ENCODE measurements at places on chromosomes 16 and 17.
A peak's percentile ranks its signal among the peaks of the same experiment; 100 is the strongest.

DNA sequence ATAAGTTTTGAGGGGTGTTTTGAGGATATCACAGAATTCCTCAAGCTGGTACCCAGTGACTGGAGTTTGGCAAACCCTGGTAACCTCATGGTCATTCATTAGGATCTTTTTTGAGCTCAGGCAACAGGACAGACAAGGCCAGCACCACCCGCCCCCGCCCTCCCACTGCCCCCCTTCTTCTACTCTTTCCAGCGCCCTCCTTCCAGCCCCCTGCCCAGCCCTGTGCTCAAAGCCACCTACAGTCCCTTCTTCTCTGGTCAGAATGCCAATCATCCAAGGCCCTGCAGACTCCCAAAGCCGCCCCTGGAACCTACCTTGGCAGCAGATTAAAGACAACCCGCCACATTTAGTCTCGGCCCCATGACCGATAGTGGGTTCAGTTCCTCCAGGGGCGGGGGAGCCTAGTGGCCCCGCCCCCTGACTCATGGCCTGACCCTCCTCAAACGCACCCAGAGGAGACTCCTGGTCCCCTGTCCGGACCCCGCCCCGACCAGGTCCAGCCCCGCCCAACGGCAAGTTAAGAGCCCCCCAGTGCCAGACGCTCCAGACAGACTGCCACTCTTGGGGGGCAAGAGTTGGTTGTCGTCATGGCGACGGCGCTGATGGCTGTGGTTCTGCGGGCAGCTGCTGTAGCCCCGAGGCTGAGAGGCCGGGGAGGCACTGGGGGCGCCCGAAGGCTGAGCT is at the start of gene NAGS:
NAGS (plus strand) TSS at position 546 of the 684 bp plus-strand sequence; CDS start at position 588, 42 bp downstream.
- peak; percentile 71 for DNase-seq

DNA sequence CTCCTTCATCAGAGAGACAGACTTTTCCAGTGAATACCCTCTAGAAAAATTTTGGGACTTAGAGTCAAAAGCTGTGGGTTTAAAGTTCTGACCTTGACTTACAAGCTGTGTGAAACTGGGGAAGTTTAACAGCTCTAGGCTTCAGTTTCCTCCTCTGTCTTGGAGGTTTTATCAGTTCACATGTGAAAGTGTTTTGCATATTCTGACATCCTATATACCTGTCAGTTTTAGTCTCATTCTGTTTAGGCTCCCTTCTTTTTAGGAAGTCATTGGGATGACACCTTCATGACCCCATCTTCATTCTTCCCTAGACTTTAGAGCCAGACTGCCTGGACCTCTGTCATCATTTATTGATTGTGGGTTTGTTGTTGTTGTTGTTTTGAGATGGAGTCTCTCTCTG is 44.4 kb downstream of the YPEL2 start:
- no peak for DNase-seq

DNA sequence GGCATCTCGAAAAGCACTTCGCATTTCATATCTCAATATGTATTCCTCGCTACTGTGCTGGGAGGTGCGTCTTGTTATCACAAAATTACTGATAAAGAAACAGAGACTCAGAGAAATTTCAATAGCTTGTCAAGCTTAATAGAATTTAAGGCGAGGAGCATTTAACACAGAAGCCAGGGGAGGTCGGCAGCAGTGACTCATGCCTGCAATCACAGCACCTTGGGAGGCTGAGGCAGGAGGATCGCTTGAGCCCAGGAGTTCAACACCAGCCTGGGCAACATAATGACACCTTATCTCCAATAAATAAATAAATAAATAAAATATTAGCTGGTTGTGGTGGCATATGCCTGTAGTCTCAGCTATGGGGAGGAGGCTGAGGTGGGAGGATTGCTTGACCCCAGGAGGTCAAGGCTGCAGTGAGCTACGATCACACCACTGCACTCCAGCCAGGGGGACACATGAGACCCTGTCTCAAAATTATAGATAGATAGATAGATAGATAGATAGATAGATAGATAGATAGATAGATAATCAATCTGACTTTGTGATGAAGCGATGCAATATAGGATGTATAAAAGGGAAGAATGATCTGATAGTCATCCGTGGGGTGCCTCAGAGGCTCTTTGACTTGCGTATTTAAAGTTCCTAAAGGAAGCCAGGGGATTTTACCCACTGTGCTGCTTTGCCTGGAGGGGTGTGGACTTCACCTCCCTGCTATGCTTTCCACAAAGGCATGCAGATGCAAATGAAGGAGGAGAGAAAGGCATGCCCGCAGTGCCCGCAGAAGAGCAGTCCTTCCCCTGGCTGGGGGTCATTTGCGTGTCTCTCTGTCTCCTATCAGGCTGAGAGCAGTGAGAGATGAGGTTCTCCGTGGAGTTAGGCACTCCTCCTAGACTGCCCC is 15.9 kb upstream of the USP10 start:
- peak; percentile 74 for DNase-seq

DNA sequence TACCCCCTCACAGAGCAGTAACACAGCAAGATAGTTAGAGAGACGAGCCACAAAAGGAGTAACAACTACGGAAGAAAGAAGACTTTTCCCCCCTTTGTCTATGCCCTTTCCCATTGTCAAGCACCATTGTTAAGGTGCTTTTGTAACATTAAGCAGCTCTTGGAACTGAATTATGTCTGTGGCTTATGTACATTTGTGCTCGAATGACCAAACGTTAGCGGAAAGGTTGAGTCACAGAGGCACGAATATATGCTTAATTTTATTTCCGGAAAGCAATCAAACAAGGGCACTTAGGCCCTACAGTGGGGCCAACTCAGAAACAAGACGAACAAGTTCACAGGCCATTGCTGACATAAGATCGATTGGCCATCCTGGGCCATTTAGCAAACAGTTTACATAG is 109.5 kb downstream of the ANKFN1 start:
- DNase-seq: no peak

DNA sequence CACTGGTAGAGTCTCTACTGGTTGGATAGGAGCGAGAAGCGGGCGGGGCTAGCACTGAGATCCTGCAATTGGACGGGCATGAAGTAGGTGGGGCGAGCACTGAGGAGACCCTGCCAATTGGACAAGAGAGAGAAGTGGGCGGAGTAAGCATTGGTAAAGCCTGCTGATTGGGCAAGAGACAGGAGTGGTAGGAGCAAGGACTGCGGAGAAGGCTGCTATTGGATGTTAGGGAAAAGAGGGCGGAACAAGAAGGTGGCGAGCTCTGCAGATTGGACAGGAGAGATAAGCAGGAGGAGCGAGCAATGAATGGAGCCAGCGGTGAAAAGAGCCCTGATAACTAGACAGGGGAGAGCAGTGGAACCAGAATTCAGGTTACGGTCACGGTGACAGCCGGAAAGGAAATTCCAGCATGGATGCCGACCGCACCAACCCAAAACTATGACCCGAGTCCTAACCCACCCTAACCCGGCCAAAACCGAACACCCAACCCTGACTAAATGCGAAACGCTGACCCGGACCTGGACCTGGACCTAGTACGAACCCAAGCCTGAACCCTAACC is 4.8 kb downstream of the SCGB1C2 start:
- peak; percentile 41 for DNase-seq

- no peak for DNase-seq
These were observed 5.1 kb upstream of the OTOP3 start for GRCh38 chr17:74930535-74931036.

DNA sequence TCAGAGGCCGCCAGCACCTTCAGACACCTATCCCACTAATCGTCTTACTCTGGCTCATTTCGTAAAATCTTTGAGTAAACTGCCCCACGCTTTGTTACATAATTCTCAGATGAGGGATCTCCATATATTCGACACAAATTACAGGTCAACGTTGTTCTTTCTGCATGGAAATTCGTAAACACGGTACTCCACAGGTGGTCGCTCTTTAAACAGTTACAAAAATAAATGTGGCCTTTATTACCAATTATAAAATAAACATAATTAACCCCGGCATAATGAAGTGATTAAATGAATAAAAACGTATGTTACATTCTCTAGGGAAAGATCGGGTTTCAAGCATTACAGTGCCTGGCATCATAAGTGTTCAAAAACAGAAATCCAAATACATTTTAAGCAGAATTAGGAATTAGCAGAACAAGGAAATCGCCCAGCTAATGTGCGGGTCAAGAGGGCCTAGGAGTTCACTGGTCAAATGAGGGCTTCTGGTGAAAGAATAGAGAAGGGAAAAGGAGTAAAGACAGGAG is 943 bp upstream of the PIP4K2B start:
- DNase-seq: peak; percentile 11

- peak; percentile 68 for DNase-seq
These were observed 21.6 kb downstream of the UBALD1 start for GRCh38 chr16:4593086-4593485.

GRCh38 chr16:68284847-68285246 is 20.5 kb downstream of the SLC7A6 start:
- no peak for DNase-seq

- peak; percentile 81 for DNase-seq
These were observed 571 bp downstream of the TIMP2 start for GRCh38 chr17:78924481-78925151.

- no peak for DNase-seq
These were observed 16.0 kb downstream of the KCTD19 start for GRCh38 chr16:67310561-67310960.

DNA sequence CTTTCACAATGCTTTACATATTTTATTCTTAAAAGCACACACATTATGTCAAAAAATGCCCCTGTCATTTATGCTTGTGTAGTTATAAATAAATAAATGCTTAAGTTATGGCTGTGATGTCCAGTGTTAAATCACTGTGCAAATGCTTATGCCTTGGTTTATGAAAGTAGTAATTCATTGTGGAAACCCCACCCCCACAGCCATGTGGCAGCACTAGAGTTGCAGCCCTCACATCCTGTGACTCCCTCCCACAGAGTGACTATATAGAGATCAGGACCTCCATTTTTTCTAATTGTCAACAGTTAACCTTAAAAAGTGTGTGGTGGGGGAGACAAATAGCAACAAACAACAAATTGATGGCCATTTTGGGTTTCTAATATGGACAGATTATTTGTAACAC is 2.4 kb downstream of the SKAP1 start:
- no peak for DNase-seq

GRCh38 chr16:84605339-84605848 is 12.5 kb downstream of the COTL1 start:
- no peak for DNase-seq

Measured in GM23338 (cell line).